ENCODE measurements at places on chromosomes 5 and 9. TPM values are rescaled to one million over a fixed set of nuclear protein-coding genes. Genes with fewer than 3 reads are reported as not detected.

DNA sequence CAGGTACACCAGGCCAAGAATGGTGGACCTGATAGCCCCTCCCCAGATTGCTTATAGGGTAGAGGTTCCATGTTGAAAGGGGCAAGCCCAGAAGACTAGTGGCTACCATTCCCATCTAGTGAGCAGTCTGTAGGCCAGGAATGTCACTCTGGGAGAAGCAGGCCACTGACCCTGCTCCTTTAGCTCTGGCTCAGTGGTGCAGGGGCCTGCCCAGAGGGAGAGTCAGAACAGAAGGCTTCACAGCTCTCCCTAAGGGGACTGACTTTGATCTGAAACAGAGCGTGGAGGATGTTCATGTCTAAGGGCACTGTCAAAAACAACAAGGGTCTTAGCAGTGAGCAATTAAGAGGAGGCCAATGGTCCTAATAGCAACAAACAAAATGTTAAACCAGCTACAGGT is 81.7 kb downstream of the ZNF354C start:
- DNase-seq = no peak

DNA sequence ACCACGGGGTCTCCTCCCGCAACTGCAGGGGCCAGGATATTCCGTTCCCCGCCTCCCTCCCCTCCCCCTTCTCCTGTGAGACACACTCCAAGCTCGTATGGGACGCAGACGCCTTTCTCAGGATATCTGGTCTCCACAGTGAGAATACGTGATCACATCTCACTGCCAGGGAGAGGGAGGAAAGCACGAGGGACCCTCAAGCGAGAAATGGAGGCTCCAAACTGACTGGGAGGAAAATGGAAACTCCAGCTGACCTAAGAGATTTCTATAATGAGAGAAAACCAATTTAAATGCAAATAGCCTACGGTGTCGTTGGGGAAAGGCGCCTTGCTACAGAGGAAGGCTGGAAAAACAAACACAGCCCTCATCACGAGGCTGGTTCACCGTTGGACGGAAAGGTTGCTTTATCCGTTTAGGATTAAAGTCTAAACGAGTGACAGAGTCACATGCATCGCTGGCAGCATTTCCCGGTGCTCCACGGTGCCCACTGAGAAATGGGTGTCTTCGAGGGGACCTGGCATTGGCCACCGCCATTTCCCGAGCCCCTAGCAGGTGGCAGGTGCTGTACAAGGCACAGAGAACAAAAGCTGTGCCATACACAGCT is 116.9 kb upstream of the CPEB4 start:
- peak; percentile 13 for DNase-seq

DNA sequence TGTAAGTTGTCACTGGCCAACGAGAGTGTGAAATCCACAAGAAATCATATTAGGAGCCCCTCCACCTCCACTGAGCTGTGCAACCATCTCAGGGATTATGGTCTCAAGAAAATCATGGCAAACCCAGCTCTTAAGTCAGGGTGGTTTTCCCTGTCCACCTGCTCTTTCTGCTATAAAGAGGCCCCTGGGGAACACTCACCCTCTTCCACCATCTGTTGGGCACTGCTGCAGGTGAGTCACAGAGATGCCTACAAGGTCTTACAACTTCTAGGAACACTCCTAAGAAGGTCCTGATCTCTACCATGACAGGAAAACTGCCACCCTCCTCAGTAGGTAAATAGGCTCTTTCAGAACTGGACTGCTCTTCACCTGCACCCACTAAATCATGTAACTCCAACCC is 61.8 kb downstream of the DRD1 start:
- DNase-seq = no peak

- no peak for DNase-seq
Observed at GRCh38 chr5:61311836-61312808, 19.9 kb upstream of the ZSWIM6 start.

- DNase-seq = peak; percentile 45
Observed at GRCh38 chr5:116566251-116566650, 8.4 kb downstream of the SEMA6A start.

DNA sequence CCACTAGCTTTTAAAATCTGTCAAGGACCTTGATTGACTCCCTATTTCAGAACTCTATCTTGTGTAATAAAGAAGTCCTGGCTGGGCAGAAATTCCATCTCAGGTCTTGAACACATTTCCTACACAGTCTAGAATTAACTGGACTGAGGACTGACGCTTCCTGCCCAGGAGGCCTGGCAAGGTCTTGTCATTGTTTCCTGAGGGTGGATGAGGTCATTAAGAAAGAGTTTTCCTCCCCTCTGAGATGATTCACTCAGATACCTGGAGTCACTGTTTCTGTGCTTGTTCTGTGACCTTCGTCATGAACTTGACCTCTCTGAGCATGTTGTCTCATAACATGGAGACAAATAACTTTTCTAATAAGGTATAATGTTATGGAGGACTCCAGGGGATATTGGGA is 10.0 kb downstream of the MTAP start:
- no peak for DNase-seq

DNA sequence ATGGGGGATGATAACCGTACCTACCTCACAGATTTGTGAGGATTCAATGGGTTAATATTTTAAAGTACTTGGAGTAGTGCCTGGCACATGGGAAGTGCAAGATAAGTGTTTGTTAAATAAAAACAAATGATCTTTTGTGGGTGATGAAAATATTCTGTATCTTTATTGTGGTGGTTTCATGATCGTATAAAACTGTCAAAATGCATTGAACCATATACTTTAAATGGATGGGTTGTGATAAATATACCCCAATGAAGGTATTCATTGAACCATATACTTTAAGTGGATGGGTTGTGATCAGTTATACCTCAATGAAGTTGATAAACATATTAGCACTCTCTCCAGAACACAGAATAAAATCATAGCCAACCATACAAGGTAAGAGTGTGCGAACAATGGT is 234.5 kb downstream of the CRB2 start:
- DNase-seq = no peak

- no peak for DNase-seq
Observed at GRCh38 chr9:120478208-120478607, 101.8 kb downstream of the CDK5RAP2 start.

DNA sequence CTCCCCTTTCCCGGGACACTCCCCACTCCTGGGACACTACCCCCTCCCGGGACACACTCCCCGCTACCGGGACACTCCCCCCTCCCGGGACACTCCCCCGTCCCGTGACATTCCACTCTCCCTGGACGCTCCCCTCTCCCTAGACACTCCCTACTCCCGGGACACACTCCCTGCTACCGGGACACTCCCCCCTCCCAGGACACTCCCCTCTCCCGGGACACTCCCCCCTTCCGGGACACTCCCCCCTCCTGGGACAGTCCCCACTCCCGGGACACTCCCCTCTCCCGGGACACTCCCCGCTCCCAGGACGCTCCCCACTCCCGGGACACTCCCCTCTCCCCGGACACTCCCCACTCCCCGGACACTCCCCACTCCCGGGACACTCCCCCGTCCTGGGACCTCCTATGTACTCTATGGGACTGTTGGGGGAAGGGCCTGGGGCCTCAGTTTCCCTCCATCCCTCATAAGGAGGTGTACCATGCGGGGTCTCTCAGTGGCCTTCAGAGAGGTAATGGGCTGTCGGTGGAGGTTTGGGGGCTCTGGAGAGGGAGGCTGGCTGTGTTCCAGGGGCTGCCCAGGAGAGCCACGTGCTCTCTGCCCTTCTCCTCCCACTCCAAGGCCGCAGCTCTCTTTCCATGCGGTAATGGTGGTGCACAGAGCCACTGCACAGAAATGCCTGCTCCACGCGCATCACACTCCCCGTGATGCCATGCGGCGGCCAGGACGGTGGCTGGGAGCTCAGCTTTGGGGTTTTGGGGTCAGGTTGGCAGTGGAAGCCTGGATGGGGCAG is 96.2 kb downstream of the RXRA start:
- no peak for DNase-seq

GRCh38 chr5:110088676-110089436 is 399.1 kb downstream of the MAN2A1 start:
- no peak for DNase-seq

GRCh38 chr9:137429974-137430722 is 7.0 kb downstream of the NOXA1 start:
- no peak for DNase-seq

DNA sequence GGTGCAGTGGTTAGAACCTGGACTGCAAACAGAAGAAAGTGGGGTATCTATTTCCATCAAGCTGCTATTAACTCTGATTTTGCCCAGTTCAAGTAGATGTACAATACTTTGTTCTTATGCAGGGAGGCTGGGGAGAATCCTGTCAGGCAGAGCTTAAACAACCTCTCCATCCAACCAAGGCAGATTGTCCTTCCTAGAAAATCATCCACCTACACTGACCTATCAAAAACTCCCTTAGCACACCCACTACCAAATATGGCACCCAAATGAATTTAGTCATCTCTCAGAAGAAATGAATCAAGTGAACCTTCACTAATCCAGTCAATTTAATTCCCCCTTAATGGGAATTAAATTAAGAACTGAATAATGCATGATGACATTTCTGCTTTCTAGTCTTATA is 18.4 kb upstream of the HEMGN start:
- no peak for DNase-seq

DNA sequence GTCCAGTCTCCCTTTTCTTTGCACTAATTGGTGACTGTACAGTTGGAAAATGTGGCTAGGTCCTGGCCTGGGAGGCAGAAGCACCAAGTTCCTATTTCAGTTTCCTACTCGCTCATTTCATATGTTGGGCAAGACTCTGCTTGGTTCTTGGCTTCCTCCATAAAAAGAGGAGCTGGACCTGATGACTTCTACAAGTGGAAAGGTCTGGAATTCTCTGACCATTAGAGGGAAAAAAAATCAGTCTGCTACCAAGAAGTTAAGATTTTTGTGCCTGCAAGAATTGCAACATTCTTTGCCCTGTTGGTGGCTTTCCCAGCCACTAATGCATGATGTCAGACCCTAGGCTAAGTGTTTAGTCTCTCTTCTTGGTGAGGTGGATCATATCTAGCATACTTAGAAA is 91.5 kb downstream of the WDR41 start:
- DNase-seq = peak; percentile 14

GRCh38 chr9:31135567-31135966 is 1248.9 kb upstream of the ACO1 start:
- DNase-seq = no peak

DNA sequence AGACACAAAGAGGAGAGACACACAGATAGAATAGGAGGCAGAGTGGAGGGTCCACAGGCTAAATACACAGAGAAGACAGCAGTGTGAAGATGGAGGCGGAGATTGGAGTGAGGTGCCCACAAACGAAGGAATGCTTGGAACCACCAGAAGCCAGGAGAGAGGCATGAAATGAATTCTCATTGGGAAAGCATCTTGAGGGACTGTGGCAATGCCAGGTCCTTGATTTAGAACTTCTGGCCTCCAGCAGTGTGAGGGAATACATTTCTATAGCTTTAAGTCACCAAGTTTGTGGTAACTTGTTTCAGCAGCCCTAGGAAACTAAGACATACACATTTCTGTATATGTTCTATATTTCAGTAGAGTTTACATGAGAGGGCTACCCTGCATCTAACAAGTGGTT is 396.6 kb upstream of the ZNF608 start:
- DNase-seq = no peak

DNA sequence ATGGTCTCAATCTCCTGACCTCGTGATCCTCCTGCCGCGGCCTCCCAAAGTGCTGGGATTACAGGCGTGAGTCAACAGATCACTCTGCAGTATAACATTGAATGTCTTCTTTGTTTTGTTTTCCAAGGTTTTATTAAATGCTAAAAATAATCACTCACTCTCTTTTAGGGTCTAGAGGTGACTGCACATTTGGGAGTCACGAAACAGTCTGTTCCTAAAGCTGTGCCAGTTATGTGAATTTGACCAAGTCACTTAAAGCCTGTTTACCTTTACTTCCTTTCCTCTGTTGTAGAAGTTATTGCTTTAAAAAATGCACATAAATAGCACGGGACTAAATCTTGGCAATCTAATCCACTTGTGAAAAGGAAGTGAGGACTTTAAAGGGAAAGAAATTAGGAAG is 304.9 kb upstream of the PTGER4 start:
- DNase-seq = no peak

DNA sequence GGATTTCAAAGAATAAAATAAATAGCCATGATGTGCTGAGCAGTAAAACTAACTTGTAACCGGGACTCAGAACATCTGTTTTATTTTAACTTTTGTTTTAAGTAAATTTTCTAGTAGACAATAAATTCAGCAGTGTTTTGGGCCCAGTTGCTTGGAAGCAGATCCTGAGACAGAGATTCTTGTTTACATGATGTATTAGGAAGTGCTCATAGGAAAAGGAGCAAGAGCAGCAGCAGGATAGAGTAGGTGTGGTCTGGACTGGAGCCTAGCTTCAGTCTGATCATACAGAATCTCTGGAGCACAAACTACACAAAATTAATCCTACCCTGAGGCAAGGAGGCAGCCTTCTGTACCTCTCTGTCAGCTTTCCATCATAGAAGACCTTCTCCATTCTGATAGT is 139.2 kb upstream of the CCNH start:
- DNase-seq = peak; percentile 85

DNA sequence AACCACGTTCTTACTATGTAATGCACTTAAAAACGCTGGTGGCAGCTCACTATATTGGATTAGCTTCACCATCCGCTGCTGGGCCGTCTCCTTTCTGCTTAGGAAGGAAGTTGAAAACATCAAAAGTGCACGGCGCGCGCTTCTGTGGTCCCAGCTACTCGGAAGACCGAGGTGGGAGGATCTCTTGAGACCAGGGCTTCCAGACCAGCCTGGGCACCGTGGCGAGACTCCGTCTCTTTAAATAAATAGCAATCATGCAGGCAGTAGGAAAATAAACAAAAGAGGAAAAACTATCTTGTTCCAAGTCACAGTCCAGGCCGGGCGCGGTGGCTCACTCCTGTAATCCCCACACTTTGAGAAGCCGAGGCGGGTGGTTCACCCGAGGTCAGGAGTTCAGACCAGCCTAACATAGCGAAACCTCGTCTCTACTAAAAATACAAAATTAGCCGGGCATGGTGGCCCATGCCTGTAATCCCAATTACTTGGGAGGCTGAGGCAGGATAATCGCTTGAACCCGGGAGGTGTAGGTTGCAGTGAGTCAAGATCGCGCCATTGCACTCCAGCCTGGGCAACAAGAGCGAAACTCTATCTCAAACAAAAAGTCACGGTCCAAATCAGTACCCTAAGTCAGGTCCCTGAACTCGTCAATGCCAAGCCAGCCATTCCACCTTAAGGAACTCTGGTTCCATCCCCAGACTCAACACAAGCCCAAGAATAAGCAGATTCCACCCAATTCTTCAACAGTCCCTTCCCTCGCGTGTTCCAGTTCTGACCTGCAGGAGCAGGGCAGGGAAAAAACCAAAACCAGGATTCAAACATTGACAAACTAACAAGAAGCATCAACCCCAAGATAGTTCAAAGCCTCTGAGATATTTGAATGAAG is 1.0 kb upstream of the GOLGA1 start:
- peak; percentile 73 for DNase-seq

PCDHB3 gene
- total RNA-seq = 1.8 TPM

TEX48 gene
- total RNA-seq = not detected

IL3 gene
- total RNA-seq = not detected

MSH3 gene
- 13.3 TPM for total RNA-seq

C9orf43 gene
- 0.22 TPM for total RNA-seq

IFNB1 gene
- not detected for total RNA-seq
